ENCODE measurements at places on chromosomes 5 and 9.

- no peak for DNase-seq
Observed at GRCh38 chr5:143636931-143637528, 174.9 kb upstream of the HMHB1 start.

DNA sequence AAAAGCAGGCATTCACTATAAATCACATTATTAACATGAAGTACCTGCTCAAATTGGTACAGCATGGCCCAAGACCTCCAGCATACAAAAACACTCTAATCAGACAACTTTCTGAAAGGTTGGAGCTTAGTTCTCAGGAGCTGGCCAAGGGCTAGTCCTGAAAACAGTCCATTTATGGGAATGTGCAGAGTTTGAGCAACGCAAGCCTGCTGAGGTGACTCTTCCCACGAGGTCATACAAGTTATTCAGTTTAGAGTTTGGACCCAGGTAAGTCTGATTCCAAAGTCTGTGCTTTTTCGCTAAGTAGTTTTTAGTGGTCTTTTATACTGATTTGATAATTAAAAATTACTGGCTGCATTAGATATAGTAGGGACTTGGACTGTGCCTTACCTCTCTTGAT is 52.6 kb downstream of the AP3S1 start:
- DNase-seq = no peak

DNA sequence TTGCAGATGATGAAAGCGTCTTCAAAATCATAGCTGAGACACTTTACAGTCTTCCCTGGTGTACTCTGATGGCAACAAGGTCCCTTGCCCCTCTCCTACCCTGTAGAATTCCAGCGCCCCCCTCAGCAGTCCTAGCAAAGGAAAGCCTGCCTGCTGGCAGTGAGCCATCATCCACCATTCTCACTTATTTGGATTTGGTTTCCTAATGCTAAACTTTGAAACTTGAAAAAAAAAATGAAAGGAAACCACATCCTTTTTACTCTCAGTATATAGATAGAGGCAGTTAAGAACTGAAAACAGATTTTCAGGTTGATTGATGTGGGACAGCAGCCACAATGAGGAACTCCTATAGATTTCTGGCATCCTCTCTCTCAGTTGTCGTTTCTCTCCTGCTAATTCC is at the start of gene GZMA:
Gene GZMA, plus strand, starts transcription at position 299 of the 400 bp plus-strand sequence. Its CDS starts 37 bp downstream, at position 336.
- peak; percentile 44 for DNase-seq

DNA sequence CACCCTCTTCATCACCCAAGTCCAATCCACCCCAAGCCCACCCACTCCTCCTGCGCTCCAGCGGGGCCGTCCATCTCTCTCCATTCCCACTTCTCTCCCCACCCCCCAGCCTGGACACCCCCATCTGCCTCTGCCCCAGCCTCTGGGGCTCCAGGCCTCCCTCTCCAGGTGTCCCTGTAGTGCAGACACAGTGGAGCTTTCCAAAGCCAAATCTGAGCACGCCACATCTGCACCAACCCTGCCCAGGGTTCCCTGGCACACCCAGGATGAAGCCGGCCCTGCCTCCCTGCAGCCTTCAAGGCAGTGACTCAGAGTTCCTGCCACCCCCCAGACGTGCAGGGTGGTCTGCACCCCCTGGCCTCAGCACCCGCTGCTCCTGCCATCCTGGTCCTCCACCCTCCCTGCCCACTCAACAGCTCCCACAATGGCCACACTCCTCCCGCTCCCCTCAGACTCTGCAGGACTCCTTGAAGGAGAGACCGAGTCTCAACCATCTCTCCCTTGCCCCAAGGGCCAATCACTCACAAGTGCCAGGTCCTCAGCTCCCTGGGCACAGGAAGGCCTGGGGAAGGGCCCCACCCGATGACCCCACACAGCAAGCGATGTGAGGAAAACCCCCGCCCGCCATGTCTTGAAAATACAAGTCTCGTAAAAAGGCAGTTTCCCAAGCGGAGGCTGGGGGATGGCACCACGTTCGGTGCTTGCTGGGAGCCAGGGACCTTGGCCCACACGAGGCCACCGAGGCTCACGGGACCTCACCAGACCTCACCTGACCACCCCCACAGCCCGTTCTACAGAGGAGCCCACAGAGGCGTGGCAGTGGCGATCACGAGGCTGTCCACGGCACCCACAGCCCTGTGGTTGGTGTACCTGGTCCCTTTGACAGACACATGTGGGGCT is 22.2 kb downstream of the VAV2 start:
- no peak for DNase-seq

- no peak for DNase-seq
Observed at GRCh38 chr5:34684281-34684979, 28.3 kb downstream of the RAI14 start.

- no peak for DNase-seq
Observed at GRCh38 chr5:62299101-62299500, 6.9 kb upstream of the KIF2A start.

DNA sequence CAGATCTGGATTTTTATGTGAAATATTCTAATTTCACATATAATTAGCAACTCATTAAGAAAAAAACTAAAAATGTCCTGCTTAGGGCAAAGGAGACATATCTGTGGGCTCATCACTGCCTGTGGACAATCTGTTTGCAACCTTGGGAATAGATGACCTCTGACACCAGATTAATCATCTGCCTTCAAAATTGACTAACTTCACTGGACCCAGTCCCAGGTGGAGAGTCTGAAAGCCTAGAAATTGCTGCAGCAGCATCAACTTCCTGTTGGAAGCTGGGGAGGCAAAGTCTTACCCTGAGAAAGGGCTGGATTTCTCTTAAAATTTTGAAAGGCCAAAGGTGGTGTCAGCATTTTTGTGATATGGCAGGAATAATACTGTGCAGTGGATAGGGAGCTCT is 76.3 kb upstream of the TNC start:
- DNase-seq = no peak

- DNase-seq = no peak
Observed at GRCh38 chr5:177498013-177498787, 796 bp upstream of the PDLIM7 start.

- peak; percentile 35 for DNase-seq
Observed at GRCh38 chr5:88729084-88729828, 153.7 kb downstream of the MEF2C start.

DNA sequence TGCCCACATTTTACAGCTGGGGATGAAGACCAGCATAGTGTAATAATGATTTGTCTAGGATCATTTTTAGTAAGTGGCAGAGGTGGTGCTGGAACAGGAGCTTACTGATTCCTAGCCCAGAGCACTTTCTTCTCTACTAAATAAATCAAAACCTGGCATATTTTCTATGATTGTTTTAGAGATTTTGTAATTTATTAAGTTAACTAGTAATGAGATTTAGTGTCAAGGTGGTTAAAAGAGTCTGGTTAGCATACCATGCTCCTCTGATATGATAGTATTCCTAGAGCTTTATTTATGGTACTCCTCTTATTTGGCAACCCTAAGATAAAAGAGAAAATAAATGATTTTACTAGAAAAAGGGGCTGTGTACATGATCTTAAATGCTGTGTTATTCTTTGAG is 604.0 kb downstream of the ISL1 start:
- no peak for DNase-seq

DNA sequence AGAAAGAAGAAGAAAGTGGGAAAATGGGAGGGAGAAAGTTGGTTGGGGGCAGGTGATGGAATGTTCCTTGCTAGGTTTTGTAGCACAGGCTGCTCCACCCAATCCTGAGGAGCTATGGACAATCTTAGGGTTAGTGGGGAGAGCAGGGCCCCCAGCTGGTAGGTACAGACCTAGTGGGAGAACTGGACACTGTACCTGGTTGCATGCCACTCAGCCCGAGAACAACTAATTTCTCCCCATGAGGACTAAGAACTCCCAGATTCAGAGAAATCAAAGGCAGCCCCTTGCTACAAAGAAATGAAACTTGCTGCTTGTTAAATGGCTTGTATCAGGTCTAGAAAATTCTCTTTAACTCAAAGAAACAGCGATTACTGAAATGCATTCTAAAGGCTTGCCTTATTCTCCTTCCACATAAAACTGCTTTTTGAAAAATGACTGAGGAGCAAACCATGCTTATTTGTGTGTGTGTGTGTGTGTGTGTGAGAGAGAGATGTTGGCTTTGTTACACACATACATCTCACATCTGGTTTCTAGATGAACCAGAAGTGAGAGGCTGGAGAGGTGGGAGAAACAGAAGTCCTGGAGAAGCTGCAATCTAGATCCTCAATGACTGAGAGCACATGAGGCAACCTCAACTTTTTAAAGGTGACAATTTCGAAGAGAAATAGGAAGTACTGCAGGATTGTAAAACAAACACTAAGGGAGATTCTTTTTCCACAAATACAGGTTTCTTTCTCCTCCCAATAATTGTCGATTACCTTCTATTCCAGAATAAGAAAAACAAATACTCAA is 28.9 kb downstream of the FYB1 start:
- no peak for DNase-seq

DNA sequence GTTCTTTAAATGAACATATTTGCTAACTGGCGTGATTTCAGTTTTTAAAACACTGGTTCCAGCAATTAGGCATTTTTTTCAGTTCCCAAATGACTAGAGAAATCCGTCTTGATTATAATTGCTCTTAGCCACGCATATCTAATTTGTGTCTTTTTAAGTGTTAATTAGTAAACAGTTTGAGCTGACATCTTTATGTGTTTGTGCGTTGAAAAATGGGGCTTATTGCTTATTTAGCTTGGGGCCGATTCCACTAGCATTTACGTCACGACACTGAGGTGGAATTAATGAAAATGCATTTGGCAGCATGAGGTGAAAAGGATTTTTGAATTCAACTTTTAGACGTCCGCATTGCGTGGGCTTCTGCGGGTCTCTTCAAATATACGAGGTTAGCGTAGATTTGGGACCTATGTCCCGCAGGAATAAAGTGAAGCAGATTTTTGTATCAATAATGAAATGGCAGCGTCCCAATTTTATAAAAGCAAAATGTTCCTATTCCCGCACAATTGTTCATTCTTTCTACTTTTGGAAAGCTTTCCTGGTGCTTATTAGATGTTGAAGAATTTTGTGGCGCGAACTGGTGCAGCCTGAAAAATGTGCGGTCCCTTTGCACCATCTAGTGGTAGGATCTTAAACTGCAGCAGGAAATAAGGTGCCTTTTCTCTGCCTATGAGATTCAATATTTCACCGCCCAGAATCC is 122.7 kb upstream of the LMX1B start:
- no peak for DNase-seq

DNA sequence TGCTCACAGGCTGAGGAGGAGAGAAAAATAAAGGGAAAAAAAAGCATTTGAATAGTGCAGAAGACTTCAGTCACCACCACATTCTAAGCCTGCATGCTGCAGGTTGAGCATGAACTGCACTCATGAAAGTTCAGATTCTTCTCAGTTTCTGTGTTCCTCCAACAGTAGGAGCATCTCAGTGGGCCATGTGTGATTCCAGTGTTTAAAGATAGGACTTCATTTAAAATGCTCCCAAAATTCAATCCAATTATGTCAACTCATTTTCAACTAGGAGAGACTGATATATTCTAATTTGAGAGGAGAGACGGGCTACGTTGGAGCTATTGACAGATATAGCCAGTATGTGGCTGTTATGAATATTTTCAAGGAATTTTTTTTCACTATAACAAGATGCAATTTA is 186.8 kb downstream of the HCN1 start:
- no peak for DNase-seq

DNA sequence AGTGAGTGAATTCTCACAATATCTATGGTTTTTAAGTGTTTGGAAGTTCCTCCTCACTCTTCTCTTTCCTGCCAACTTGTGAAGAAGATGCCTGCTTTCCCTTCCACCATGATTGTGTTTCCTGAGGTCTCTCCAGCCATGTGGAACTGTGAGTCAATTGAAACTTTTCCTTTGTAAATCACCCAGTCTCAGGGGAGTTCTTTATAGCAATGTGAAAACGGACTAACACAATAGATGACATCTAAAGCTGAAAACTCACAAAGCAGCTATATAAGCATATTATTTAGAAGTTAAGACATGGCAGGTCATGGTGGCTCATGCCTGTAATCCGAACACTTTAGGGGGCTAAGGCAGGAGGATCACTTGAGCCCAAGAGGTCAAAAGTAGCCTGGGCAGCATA is 130.2 kb downstream of the ARRDC3 start:
- no peak for DNase-seq

GRCh38 chr5:29942089-29942488 is 1251.4 kb upstream of the CDH6 start:
- DNase-seq = no peak

DNA sequence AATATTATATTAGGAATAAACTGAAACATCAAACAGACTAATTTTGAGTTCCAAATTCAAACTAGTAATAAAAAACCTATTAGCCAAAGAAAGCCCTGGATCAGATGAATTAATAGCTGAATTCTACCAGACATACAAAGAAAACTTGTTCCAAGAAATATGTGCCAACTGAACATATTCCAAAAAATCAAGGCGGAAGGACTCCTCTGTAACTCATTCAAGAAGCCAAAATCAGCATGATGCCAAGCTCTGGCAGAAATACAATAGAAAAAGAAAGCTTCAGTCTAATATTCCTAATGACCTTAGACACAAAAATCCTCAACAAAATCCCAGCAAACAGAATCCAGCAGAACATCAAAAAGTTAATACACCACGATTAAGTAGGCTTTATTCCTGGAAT is 619.1 kb upstream of the COX7C start:
- DNase-seq = no peak

DNA sequence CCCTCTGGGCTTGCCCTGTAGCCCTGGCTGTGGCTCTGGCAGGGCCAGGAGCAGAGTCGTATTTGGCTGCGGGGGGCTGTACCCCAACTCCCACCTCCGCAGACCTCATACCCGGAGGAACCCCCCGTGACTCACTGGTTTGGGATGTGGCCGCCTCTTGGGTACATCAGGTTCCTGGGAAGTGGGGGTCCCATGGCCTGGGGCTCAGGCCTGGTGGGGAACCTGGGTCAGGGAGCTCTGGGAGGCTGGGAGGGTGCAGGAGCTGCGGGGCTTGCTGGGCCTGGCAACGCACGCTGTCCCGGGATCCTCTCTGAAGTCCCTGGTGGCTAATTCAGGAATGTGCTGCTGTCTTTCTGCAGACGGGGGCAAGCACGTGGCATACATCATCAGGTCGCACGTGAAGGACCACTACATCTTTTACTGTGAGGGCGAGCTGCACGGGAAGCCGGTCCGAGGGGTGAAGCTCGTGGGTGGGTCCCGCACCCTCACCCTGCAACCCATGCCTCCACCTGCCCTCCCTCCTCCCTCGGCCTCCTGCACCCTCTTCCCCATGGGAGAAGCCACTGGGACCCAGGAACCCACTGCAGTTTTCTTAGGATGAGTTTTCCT is 2.4 kb downstream of the LCN1 start:
- DNase-seq = no peak

GRCh38 chr5:6328173-6328572 is 50.2 kb downstream of the MED10 start:
- no peak for DNase-seq

DNA sequence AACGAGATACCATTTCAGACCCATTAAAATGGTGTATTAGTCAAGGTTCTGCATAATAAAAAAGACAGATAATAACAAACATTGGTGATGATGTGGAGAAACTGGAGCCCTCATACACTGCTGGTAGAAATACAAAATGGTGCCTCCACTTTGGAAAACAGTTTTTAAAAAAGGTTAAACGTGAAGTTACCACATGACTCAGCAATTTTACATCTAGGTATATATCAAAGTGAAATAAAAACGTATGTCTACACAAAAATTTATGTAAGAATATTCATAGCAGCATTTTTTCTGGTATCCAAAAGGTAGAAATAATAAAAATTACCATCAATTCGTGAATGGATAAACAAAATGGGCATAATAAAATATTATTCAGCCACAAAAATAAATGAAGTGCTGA is 519.8 kb downstream of the TLE4 start:
- DNase-seq = no peak

- no peak for DNase-seq
Observed at GRCh38 chr5:123855609-123856008, 343.6 kb downstream of the CSNK1G3 start.

Measured in activated T-cell treated with anti-CD3 and anti-CD28 coated beads, Interleukin-2, amount 50 U/mL, for 24 hours (primary cell).